ENCODE measurements at places on chromosomes 6 and 20.
A peak's percentile ranks its signal among the peaks of the same experiment; 100 is the strongest.

DNA sequence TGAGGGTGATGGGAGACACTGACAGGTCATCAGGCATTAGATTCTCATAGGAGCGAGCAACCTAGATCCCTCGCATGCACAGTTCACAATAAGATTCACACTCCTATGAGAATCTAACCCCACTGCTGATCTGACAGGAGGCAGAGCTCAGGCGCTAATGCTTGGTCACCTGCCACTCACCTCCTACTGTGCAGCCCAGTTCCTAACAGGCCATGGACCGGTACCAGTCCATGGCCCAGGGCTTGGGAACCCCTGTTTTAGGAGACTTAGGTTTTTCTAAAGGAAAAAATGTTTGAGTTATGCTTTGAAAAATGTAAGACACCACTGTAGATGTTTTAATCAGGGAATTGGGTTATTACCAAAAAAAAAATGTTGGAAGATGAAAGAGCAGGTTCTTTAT, 6.7 kb downstream of the HLA-E start:
- no peak for DNase-seq

DNA sequence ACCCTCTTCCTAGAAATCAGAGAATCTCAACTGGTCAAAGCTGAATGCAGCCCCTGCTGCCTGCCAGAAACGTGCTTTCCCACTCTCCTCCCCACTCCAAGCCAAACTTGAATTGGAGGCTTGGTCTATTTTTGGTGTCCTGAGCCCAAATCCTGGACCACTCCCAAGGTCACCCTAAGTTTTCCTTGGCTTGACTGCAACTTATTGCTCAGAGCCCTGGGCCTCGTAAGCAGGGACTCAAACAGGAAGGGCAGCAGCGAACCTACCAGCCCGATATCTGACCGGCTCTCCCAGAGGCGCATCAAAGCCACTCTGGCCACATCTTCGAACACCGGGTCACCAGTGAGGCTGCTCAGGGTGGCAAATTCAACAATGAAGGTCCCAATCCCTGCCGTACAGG, 12.7 kb downstream of the EDEM2 start:
- no peak for DNase-seq

- DNase-seq = no peak
These were observed 13.2 kb upstream of the NEDD9 start for GRCh38 chr6:11245381-11246256.

DNA sequence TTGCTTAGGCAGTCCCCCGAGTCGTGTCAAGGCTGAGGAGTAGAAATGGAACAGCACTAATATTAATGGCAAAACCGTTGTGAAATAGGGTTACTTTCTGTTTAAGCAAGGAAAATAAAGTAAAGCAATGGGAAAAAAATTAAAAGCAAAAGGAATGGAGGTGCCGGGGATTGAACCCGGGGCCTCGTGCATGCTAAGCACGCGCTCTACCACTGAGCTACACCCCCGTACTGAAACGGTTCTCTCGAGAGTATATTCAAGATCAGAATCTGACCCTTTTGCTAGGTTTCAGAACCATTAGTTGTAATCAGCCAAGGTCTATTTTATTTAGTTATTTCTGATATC, 85.5 kb downstream of the TRIM27 start:
- DNase-seq = peak; percentile 63

- no peak for DNase-seq
These were observed 22.4 kb downstream of the KCNQ2 start for GRCh38 chr20:63449796-63450730.

GRCh38 chr6:136429264-136430065, 120.8 kb downstream of the MAP7 start:
- no peak for DNase-seq

GRCh38 chr6:72968704-72969103, 256.6 kb downstream of the KHDC1L start:
- no peak for DNase-seq

DNA sequence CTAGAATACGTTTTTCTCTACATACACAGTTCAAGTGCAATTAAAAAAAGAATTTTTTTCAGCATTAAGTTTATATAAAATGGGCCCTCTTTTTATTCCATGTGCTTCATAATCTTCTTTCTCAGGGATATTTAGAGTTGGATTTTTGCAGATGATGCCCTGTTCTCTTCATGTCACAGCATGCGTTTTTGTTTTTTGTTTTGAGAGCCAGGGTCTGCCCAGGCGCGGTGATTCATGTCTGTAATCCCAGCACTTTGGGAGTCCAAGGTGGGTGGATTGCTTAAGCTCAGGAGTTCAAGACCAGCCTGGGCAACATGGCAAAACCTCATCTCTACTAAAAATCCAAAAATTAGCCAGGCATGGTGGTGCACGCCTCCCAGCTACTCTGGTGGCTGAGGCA, 82.9 kb upstream of the PRND start:
- DNase-seq = no peak

Measured in trophoblast cell (in vitro differentiated cells and primary cell).